ENCODE measurements at places on chromosomes 3 and 15. TPM values are rescaled to one million over a fixed set of nuclear protein-coding genes. Genes with fewer than 3 reads are reported as not detected.

SSR3 gene
- 195 TPM for total RNA-seq

DNA sequence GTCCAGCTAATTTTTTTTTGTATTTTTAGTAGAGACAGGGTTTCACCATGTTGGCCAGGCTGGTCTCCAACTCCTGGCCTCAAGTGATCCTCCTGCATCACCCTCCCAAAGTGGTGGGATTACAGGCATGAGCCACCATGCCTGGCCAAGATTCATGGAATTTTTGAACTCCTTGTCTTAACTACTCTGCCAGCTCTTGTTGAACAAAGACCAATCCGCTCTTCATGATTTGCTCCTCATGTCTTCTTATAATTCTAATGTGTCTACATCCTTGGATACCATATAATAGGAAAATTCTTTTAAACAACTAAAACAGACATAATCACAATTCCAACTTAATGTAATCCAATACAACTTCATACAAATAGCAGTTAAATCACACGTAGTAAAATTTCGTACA is 21.3 kb downstream of the UBA5 start:
- DNase-seq = no peak

PTH1R gene
- total RNA-seq = 12.7 TPM

GRCh38 chr15:77858792-77859490 is 218.6 kb downstream of the TBC1D2B start:
- peak; percentile 25 for DNase-seq

DNA sequence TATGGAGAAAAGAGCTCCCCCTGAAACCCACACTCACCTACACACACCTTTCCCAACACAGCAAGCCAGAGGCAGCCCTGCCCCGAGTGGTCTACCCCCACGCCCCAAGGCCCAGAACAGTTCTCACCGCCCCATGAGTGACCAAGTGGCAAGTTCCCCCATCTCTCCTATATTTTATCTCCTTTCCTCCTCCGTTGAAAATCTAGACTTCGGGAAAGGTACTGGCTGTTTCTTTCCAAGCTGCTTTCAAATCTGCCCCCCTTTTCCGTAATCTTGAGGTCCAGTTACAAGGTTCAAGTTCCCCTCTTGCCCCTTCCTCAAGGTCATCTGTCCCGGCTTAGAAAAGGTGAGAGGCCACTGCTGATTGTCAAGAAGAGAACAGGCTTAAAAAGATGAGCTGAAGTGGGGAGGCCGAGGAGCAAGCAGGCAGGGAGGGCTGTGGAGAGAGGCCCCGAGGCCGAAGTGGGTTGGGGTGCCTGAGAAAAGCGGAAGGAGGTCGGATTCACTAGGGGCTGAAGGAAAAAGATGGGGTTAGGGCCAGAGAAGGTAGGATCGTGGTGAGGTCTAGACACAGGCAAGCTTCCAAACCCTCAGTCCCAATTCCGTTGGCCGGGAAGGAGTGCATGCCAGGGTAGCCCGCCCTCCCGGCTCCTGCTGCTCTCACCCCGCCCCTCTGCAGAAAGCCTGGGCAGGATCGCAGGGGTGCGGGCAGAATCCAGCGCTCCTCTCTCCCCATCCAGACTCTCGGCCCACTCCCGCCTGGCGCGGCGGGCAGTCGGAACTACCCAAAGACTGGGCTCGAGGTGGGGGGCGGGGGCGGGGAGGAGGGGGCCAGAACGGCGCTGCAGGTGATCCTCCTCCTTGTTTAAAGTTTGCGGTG is 1.7 kb downstream of the SEMA5B start:
- no peak for DNase-seq

- no peak for DNase-seq
These were observed 848 bp upstream of the BUB1B start for GRCh38 chr15:40160021-40160420.

DNA sequence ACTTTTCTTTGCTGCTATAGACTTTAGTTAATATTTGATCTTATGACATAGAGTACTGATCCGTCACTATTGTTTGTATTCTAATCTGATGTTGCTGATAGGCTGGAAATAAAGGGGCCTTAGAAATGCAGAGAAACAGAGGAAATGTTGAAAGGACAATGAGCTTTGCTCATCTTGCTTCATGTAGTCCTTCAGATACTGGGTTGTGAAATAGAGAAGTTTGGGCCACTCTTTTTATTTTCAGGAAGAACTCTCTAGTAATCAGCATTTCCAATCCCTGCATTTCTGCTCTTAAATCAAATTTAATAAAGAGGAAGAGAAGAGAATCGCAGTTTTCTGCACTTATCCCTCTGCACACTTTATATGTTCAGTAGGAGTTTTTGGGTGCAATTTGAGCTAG is 192.8 kb upstream of the THBS1 start:
- no peak for DNase-seq

GRCh38 chr3:129442486-129442885 is 2.5 kb downstream of the IFT122 start:
- no peak for DNase-seq

MELTF gene
- total RNA-seq = 4.0 TPM

DNA sequence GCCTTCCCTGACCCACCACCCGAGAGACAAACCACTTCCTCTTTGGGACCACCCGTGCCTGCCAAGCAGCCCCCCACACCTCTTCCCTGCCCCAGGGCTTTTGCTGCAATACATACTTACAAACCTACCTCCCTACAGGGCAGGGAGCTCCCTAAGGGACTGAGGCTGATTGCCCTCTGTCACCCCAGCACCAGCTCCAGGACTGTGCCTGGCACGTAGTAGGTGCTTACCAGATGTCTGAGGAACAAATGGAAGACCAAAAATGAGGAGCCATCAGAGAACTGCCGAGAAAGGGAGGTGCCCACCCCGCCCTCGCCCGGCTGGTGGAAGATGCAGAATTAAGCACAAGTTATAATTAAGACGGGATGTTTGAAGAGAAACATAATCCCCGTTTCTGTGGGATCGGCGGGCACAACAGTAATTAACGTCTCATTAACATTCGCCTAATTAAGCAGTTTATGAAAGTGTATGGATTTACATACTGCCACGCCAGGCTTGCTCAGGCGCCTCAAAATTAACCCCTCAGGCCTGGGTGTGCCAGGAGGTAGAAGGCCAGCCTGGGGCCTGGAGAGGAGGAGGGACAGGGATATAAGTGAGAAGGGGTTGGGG is 130.1 kb upstream of the LINGO1 start:
- DNase-seq = no peak

CCR1 gene
- 3.8 TPM for total RNA-seq

SLC28A1 gene
- total RNA-seq = 0.24 TPM

GRCh38 chr3:194572143-194572789 is 61.0 kb downstream of the TMEM44 start:
- DNase-seq = no peak

DNA sequence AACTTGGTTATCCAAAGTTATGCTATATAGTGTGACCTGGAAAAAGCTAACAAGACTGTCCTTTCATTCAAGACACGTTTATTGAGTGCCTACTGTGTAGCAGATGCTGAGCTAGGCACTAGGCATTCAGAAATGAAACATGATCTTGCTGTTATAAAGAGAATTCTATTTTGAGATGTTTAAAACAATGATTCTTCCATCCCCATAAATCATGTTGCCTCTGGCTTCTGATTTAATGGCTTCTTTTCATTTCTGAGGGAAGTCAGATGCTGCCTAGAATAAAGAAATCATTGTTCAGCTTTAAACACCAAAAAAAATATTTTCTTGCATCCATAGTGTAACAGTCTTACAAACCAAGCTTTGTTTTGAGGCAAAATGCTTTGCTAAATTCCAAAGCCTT is 620.9 kb upstream of the UBE2E2 start:
- no peak for DNase-seq

- DNase-seq = no peak
These were observed 328.0 kb upstream of the SOX2 start for GRCh38 chr3:181383760-181384159.

DNA sequence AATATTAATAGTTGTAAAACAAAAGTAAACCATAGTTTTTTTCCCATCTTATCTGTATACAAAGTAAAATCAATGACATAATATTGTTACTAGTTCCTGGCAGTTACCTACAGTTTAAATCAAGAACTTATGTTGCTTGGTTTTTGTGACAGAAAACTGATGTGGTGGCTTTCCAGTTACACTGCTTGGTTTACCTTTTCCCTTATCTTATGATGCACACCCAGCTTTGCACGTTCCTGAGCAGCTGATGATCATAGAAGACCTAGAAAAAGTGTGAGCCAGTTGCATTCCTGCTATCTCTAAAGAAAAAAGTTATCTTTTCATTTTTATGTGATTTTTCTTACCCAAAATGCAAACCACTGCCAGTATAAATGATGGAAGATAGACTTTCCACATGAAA is 36.4 kb upstream of the LAMP3 start:
- no peak for DNase-seq

XPC gene
- 7.7 TPM for total RNA-seq

RBP2 gene
- not detected for total RNA-seq

CDHR4 gene
- total RNA-seq = not detected

XIRP1 gene
- 317 TPM for total RNA-seq

GRCh38 chr3:4493941-4494894 is 1.1 kb downstream of the ITPR1 start:
- DNase-seq = no peak

DNA sequence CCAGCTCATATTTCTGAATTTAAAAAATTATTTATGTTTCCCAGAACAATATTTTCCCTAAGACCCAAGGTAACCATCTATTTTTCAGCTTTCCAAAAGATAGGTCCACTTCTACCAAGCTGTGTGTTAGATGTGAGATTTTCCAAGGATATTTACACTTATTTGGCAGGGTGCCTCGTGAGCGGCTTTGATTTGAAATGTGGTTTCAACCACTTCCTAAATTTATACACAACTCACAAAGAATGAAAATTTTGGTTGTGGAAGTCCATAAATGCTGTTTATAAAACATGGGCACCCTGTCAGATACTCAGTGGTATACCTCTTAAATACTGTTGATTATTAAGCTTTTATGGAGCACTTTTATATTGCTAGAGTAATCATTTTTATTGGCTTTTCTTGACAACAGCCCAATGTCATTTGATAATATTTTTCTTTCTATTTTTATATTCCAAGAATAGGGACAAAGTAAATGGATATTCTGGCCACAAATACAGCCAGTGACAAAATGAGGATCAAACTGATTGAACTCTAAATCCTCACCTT is 57.6 kb downstream of the GAP43 start:
- DNase-seq = no peak

DNA sequence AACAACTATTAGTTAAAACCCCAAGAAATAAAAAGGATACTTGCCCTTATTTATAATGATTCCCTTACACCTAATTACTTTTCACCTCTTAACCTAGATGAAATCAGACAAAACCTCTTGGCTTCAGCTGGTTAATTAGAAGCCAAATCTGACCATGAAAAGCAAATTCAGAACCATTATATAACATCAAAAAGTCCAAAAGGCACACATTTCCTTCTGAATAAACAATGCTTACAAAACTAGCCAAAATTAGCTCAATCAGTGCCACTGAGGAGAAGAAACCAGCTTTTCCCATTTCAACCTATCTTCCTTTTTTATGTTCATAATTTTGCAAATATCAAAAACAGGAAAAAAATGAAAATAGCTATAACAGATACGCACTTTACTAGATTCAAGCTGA is 3.2 kb downstream of the EHHADH start:
- DNase-seq = no peak

DNA sequence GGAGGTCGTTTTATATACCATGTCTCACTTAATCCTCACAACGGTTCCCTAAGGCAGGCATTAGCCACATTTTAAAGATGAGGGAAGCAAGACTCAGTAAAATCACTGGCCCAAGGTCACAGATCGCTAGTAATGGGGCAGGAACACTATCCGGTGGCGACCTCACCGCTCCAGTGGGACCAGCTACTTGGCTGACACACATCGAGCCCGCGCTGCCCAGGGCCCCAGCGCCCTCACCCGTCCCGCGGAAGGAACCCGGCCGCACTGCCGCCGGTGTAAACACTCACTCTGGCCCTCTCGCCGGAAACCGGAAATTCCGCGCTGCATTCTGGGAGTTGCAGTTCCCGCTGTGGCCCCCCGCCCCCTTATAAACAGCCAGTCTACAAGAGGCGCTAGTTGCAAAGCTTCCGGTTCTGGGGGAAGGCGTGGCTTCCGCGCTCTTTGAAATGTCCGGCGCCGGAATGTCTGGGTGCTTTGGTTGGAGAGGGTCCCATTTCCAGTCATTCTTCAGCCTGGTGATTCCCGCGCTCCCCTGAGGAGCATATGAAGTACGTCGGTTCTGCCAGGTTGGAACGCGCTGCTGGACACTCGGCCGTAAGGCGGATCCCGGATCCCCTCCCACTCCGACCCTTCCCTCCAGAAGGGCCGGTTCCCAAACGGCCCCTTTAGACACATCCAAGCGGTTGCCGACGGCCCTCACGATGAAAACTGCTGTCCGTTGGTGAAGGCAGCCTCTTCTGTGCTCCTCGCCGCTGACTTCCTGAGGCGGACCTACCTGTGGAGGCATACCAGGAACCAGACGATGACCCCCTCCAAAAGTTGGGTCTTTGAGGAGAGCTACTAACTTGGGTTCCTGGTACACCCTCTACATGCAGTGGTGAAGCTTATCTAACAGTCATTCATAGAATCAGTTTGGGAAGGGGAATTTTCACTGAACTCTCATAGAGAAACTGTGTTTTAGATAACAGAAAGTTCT is at the start of gene UBL7:
UBL7 (minus strand) TSS at position 290 of the 976 bp plus-strand sequence. CDS start 2,293 bp downstream, outside the sequence.
- DNase-seq = peak; percentile 98

GRCh38 chr15:70084461-70084860 is 13.3 kb downstream of the TLE3 start:
- no peak for DNase-seq

DNA sequence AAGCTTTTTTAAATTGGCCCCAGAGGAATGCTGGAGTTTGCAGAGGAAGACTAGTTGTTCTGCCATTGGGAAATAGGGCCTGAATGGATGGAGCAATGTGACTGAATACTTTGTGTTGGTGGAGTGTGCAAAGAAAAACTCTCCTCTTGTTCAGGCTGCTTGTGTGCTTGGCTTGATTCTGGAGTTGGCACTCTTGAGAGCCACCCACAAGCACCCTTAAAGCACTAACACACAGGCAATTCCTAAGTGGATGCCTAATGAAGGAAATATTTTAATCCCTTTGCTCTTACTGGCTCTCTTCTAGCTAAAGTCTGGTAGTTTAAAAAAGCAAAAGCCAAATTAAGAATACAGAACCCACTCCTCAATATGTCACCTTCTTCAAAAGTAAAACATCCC is 304.4 kb upstream of the C2CD4B start:
- no peak for DNase-seq

- no peak for DNase-seq
These were observed 1.8 kb upstream of the RPL14 start for GRCh38 chr3:40455328-40455727.
